ENCODE measurements at places on chromosomes 12 and 14.

DNA sequence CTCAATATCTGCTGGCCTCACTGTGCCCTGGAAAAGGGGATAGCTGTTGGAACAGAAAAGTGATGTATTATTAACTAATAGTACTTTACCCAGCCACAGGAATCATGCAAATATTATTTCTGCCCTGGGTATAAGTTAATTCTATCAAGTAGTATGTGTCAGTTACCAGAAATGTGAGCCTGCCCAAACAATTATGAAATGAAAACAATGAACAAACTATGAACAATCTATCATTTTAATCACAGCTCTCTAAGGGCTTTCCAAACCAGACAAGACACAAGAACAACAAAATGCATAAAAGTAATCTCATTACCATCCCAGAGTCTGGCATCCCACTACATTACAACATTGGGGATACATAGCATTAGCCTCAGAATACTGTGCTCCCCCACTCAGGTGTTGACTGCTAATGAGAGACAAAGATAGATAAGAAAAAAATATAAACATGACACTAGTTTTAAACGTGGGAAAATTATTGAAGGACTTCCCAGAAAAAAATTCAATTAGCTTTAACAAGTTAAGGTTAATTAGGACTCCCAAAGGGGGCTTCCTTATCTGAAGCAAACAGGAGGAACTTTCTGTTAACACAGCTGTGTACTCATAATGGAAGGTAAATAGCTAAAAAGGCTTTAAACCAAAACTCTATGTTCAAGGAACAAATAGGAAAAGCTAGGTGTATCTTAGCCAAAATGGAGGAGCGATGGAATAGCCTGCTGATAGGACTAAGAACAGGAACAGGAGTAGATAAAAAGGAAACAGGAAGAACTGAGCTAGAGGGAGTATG lies 3.3 kb downstream of the DCAF5 start:
- DNase-seq: no peak

DNA sequence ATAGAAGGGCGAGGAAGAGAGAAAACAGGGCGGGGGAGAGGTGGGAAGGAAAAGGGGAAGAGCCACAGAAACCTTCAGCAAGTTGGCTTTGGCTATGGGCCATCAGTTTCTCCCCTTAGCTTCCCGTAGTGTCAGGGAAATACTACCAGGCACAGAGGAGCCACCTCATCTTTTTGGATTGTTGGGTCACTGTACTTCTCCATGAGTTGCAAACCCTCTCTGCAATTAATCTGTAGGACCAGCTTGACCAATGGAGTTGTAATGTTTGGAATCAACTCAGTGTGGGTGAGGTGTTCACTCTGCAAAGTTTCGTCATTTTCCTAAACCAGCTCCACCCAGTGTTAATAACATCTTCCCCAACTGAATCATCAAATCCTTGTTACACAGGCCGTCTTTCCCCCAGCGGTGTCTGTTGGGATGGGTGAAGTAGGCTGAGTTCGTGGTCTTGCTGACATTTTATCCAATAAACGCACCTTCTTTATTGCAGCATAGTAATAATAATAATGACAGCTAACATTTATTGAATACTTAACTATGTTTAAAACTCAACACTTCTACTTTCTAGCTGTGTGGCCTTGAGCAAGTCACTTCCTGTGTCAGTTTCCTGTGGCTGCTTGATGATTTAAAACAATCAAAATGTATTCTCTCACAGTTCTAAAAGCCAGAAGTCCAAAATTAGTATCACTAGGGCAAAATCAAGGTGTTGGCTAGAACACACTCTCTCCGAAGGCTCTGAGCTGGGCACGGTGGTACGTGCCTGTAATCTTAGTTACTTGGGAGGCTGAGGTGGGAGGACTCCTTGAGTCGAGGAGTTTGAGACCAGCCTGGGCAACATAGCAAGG lies 8.1 kb upstream of the GLTP start:
- DNase-seq: no peak

GRCh38 chr12:132275110-132275531 lies 54.3 kb downstream of the GALNT9 start:
- no peak for DNase-seq

GRCh38 chr12:90090929-90091651 lies 382.5 kb upstream of the ATP2B1 start:
- no peak for DNase-seq

DNA sequence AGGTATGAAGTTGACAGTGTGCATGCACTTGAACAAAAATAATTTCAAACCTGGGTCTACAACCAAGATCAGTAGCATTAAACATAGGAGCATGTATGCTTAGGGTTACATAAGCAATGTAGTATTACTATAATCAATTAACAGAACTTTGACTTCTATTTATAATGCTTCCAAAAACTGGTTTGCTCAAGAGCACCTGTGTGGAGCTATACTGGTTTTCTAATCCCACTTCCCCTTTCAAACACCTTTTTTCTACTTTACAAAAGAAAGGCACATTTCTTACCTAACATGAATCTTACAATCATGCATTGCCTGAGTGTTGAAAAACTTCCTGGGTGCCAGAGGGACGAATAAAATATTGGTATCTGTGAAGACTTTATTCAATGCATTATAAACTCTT lies 72.7 kb downstream of the EFCAB11 start:
- DNase-seq: no peak

GRCh38 chr14:61564618-61565091 lies 130.7 kb upstream of the HIF1A start:
- no peak for DNase-seq

DNA sequence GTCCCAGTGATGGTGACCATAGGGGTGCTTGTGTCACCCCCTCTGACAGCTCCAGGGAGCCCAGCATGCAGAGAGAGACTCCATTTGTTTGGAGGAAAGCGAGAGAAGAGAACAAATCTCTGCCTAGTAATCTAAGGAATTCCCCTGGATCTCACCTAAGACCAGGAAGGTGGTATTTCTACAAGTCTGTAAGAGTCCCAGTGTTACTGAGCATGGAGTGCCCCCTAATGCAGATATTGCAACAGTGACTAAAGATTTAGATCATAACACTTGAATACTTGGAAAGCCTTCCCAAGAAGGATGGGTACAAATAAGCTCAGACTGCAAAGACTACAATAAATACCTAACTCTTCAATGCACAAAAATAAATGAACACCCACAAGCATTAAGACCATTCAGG lies 360.4 kb upstream of the GARIN6 start:
- no peak for DNase-seq

All from activated gamma-delta T cell (primary cell).